GM10248 (cell line): ENCODE measurements at places on chromosomes 4 and X.

GRCh38 chr4:1233641-1234308 lies 15.2 kb downstream of the CTBP1 start:
- no peak for DNase-seq

DNA sequence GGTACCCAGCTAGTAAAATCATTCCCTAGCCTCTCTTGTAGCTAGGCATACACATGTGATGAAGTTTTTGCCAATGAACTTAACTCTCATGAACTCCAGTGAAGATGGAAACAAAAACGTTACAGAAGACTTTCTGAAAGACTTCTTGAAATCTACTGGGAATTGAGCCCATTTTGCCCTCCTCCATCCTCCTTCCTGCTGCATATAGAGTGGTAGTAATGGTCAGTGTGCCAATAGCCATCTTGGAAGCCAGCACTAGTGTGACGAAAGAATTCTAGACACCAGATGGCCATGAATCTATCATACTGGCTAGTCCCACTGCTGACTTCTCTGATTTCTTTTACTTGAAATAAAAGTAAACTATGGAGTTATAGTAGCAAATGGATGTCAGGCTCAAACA lies 30.9 kb upstream of the PPA2 start:
- no peak for DNase-seq

DNA sequence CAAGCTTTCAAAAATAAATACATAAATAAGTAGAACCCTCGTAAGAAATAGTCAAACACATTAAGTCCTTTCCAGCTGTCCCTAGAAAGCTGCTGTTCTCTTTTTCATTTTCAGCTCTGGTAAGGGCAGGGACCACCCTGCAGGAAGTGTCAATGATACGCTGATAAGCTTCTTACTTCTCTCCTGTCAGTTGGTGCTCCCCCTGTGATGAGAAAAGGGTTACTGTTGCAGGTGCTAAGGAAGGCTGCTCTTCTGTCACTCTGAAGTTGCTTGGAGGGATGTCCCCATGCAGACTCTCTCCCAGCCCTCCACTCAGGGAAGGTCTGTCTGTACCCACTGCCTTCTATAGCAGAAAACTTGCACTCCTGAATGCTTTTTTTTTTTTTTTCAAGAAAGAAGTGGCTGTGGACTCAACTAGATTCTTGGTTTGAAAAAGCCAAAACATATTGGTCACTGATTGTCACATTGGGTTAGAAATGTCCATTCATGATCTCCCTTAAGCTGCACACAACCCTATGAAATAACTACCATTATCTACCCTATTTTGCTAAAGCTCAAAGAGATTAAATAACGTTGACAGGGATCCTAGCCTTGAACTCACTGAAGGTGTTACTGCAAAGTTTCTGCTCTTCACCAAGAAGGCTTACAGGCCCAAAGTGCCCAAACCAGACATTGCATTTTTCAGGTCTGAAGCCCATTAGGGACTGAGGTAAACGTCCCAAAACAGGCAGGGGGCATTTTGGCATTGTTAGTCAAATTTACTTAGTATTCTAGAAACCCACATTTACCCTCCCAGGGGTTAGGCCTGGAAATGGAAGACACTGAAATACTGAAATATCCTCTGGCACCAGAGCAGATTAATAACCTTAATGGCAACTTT lies 1.2 kb downstream of the CXCL3 start:
- no peak for DNase-seq

DNA sequence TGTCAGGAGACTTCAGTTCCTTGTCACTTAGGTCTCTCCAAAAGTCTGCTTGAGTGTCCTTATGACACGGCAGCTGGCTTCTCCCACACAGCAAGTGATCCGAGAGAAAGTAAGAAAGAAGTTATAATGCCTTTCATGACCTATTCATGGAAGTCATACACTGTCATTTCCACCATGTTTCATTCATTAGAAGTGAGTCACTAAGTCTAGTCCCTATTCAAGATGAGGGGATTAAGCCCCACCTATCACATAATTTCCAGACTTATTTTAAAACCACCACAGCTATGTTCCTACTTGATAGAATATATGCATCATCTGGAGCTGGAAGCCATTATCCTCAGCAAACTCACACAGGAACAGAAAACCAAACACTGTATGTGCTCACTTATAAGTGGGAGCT lies 25.2 kb upstream of the COL25A1 start:
- no peak for DNase-seq

DNA sequence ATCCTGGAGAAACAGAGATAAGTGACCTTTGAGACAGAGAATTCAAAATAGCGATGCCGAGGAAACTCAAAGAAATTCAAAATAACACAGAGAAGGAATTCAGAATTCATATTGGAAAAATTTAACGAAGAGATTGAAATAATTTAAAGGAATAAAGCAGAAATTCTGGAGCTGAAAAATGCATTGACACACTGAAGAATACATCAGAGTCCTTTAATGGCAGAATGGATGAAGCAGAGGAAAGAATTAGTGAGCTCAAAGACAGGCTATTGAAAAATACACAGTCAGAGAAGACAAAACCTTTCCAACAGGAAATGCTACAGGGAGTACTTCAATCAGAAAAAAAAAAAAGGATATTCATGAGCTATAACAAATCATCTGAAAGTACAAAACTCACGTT lies 185.8 kb downstream of the PARM1 start:
- DNase-seq: no peak

DNA sequence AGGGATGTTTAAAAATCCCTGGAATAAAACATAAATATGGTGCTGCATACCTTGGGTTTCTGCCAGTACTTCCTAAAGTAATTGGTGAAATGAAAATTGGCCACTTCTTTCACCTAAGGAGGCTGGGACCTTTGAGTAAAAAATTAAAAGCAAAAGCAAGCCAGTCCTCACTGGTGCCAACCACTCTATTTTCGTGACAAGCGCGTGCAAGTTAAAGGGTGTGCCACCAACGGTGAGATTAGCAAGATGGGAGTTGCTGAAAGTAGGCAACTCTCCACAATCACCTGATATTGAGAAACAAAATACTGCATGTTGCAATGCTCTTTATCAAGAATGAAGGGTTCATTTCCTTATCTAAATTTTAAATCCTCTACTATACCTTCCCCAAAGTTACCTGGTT lies 19.7 kb upstream of the RTL9 start:
- no peak for DNase-seq

GRCh38 chr4:93529692-93530372 lies 298.7 kb upstream of the ATOH1 start:
- no peak for DNase-seq

DNA sequence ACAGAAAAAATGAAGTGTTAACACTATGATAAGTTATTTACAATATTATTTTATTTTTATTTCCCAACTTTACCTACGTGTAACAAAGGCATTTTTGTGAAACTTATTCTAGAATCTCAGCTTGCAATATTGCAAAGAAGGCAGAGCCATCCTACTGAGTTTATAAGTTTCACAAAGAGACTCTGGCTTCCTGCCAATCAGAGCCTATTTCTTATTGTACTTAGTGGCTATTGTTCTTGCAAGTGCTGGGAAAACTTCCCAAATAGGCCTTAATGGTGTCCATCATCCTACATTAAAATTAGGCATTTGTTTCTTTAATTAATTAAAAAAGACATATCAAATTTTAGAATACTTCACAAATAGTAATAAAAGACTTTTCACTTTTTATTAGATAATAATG lies 233.2 kb downstream of the EPHA5 start:
- no peak for DNase-seq

GRCh38 chr4:93897559-93897958 lies 69.0 kb downstream of the ATOH1 start:
- DNase-seq: no peak

- DNase-seq: no peak
Measured at GRCh38 chrX:132822634-132823012, 135.8 kb downstream of the HS6ST2 start.

GRCh38 chrX:114390251-114390796 lies 193.6 kb upstream of the HTR2C start:
- DNase-seq: no peak

- DNase-seq: peak; percentile 76
Measured at GRCh38 chrX:129957241-129958082, 25.0 kb upstream of the BCORL1 start.

- DNase-seq: peak; percentile 9
Measured at GRCh38 chrX:11867610-11868345, 109.7 kb downstream of the MSL3 start.

- DNase-seq: no peak
Measured at GRCh38 chr4:175702703-175703102, 109.4 kb downstream of the GPM6A start.

DNA sequence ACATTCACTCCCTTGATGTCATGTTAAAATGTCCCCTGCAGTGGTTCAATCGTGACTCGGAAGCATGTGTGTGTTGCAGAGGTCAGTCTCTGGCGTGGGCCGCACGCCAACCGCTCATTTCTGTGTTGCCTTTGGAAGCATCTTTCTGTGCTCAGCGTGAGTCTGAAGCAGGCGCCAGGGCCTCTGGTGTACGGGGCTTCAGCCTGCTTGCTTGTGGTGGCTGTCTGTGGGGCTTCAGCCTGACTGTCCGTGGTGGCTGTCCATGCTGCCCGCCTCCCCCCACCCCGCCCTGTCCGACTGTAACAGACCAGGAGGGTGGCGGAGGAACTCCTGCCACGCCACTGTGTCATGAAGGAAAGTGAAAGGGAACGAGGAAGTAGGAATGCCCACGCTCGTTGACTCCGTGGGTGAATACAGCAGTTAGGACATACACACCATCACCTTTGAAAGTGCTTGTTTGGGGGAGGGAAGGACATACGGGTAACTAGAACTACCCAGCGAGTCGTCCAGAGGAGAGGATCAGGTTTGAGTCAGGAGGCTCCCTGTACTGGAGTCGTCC lies 14.7 kb upstream of the CLCN4 start:
- no peak for DNase-seq

GRCh38 chr4:6008092-6008551 lies 10.1 kb downstream of the C4orf50 start:
- no peak for DNase-seq

- no peak for DNase-seq
Measured at GRCh38 chr4:138964716-138965426, 50.7 kb upstream of the NOCT start.

DNA sequence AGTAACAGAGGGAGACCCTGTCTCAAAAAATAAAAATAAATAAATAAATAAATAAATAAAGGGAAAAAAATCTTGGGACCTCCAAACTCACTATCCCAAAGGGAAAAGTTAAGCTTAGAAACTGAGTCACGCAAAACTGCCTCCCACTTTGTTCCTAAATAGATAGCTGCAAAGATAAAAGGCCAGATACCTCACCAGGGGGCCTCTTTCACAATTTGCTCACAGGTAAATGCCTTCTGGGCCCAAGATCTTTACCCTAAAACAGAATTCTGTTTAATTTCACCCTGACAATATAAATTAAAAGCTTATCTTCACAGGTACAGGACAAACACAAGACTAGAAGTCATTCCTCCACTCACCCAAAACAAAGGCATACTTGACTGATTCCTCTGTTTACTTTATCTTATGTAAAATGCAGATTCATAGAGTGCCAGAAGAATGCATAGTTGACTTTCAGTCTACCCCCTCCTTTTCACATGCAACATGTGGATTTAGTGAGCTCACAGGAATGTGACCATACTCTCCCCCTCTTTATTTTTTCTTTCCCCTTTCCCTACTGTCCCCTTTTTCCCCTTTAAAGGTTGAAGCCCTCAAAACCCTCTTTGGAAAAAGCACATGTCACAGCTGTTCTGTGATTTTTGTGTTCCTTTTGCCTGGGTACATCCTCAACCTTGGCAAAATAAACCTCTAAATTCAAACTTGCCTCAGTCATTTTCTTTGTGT lies 23.4 kb downstream of the ELF2 start:
- no peak for DNase-seq

DNA sequence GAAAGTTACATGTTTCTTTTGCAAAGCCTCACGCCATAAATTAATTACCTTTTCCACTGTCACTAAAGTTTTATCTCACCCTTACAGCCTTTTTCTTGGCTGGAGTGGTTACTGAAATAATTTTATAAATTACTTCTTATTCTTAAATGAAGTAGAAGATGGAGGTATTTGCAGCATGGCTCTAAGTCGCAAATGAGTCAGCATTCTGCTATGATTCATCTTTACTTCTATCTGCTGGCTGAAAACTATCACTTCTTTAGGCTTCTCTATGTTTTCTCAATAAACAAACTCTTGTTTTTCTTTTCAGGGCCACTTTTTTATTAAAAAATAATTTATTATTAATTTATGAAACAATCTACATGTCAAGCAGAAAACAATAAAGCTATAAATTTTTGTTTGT lies 210.2 kb upstream of the GYPA start:
- DNase-seq: no peak

GRCh38 chr4:7976025-7976424 lies 36.4 kb upstream of the AFAP1 start:
- DNase-seq: no peak

GRCh38 chr4:32000846-32001488 lies 1280.8 kb downstream of the PCDH7 start:
- DNase-seq: no peak
